ENCODE measurements at places on chromosomes 1 and 21. TPM values are rescaled to one million over a fixed set of nuclear protein-coding genes. Genes with fewer than 3 reads are reported as not detected.

PALMD gene
- 27.1 TPM for total RNA-seq

TNNT2 gene
- 6.1 TPM for total RNA-seq

- no peak for DNase-seq
- H3K36me3 ChIP-seq, result no peaks in the 10 kb centered on the region
- H3K27ac ChIP-seq, result no peak overlapping the region
- H3K4me3 ChIP-seq, result no peak overlapping the region
Observed at GRCh38 chr1:180248731-180249681, 18.9 kb downstream of the LHX4 start.

DNA sequence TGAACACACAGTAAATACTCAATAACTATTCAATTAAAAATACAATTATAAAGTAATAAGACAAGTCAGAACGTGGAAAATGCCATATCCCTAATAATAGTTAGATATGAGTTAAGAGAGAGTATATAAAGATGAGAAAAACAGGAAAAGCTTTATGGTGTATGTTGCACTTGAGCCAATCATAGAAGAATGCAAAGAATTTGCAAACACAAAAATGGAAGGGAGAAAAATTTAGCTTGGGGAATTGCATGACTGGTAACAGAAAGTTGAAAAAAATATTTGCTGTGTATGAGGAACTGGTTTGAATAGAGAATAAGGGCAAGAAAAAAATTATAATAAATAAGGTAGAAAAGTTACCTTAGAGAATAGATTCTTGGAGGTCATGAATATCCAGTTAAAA lies 739.6 kb upstream of the CXADR start:
- DNase-seq, result no peak
- no peaks in the 10 kb centered on the region for H3K27me3 ChIP-seq
- H3K4me1 ChIP-seq, result no peaks in the 10 kb centered on the region
- no peak overlapping the region for H3K4me3 ChIP-seq
- no peaks in the 10 kb centered on the region for H3K36me3 ChIP-seq

GRCh38 chr21:36395353-36396111 lies 10.3 kb downstream of the CHAF1B start:
- no peaks in the 10 kb centered on the region for H3K27me3 ChIP-seq
- no peak overlapping the region for H3K4me3 ChIP-seq
- H3K27ac ChIP-seq, result no peak overlapping the region
- no peaks in the 10 kb centered on the region for H3K4me1 ChIP-seq
- H3K36me3 ChIP-seq, result no peaks in the 10 kb centered on the region

DNA sequence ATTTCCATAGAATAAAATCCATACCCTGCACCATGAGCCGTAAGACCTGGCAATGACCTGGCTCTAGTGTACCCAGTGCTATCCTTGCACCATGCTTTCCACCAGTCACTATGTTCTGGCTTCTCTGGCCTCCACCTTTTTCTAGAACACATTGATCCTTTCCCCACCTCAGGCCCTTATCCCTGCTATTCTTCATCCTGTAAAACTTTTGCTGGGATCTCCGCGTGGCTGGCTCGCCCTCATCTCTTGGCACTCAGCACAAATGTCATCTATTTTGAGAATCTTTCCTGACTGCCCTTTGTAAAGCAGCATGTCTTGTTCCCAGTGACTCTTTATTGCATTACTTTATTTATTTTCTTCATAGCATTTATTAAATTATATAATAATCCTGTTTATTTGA lies 169.8 kb upstream of the B3GALT2 start:
- H3K36me3 ChIP-seq, result no peaks in the 10 kb centered on the region
